Stimulated activated CD8-positive, alpha-beta memory T cell treated with anti-CD3 and anti-CD28 coated beads, Interleukin-7, amount 100 ng/mL, for 24 hours (primary cell): ENCODE measurements at places on chromosomes 5 and 9.

DNA sequence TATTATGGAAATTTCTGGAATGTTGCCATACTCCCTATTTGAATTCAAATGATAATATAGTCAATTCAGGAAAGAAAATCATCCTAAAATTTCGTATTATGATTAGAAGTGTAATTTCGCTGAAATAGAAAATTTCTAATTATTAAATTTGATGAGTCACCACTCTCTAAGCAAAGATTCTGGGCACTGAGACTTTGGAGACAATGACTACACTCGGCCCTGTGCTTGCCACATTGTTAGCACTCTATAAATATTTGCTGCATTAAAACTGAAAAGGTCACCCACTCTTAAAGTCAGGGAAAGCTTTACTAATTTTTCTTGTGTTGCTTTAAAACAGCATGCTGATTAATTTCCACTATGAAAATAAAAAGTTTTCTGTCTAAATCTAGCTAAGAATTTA lies 240.3 kb downstream of the TLE4 start:
- DNase-seq = no peak

DNA sequence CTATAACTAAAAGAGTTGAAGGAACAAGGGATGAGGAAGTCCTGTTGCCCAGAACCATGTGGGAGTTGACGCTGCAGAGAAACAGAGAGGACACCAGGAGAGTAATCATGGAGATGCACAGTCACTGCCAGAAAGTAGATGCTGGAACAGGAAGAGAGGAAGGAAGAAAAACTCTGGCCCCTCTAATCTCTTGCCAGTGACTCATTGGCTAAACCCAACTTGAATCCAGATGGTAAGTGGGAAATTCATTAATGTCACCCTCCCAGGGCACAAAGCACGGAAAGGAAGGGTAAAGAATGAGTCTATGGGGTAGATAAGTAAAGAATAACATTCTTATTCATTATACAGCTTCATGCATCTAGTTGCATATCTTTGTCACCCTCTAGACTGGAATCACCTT lies 631.9 kb downstream of the PRELID2 start:
- DNase-seq = no peak

DNA sequence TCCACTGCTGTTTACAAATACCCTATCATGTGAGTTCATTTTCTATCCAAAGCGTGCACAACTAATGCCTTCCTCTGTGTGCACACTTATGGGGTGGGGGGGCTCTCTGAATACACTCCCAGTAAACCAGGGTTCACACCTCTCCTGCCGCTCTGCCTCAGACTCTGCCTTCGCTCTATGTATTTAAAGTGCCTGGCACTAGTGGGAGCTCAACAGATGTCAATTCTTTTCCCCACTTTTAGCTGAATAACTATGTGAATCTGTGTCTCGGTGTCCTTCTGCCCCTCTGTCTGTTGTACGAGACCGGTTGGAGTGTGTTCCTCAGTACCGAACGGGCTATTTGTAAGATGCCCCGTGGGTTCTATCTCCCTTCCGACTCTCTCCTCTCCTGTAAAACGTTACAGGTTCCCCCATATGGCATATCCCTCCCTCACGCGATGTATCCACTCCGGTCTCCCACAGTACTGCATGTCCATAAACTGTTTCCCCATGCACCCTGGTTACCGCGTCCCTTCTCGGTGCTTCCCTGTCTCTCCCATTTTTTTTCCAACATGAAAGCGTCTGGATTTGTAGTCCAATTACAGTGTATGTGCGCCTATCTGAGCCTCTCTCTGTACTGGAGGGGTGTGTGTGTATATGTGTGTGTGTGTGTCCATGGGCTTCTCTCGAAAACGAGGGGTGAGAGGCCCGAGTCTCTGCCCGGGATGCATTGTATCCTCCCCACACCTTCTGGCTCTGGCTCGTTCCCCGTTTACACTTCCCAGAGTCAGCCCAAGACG lies 1.6 kb downstream of the ELL2 start:
- DNase-seq = no peak

GRCh38 chr5:78747705-78748359 lies 99.3 kb upstream of the LHFPL2 start:
- no peak for DNase-seq

DNA sequence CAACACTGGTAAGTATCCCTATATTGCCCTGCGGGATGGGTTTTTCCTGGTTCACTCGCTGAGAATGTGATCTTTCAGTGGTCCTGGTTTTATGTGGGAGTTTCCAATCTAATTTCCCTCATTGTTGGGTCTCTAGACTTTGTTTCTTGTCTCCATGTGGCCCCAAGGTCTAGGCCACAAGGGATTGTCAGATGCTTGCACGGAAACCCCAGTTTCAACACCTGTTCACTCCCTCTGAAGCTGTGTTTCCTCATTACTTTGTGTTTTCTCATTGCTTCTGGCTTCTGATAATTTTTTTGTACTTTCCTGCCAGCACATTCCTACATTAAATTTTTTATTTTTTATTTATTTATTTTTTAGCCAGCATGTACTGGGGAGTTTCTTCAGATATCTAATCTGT lies 191.5 kb downstream of the TTLL11 start:
- DNase-seq = no peak

GRCh38 chr5:81361600-81361999 lies 32.3 kb downstream of the ACOT12 start:
- no peak for DNase-seq

DNA sequence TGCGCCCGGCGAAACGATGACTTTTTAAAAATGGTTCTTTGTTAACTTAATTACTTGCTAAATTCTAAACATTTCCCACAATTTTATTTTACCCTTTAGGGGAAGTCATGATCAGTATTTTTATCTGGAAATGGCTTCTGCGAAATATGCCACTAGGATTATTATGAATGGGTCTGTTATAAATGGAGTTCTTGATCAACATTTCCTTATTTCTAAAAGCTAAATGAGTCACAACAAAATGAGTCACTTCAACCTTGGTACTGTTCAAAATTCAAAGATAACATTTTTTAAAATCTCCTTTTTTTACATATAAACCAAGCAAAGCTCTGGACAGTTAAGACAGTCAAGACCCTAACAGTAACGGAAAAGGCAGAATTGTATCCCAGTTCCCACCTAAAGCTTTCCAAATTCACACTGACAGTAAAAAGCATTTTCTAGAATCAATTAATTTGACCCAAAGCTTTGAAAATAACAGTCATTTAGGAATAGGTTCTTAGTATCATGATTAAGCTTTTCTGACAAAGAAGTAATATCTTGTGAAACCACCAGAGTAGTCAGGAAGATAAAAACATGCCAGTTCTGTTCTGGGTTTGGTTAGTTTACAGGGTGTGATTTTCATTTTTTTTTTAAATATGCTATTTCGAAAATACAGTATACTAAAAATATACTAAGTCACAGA lies 81.7 kb downstream of the LHFPL2 start:
- no peak for DNase-seq

GRCh38 chr5:179798144-179798770 lies 4.5 kb downstream of the LTC4S start:
- no peak for DNase-seq

DNA sequence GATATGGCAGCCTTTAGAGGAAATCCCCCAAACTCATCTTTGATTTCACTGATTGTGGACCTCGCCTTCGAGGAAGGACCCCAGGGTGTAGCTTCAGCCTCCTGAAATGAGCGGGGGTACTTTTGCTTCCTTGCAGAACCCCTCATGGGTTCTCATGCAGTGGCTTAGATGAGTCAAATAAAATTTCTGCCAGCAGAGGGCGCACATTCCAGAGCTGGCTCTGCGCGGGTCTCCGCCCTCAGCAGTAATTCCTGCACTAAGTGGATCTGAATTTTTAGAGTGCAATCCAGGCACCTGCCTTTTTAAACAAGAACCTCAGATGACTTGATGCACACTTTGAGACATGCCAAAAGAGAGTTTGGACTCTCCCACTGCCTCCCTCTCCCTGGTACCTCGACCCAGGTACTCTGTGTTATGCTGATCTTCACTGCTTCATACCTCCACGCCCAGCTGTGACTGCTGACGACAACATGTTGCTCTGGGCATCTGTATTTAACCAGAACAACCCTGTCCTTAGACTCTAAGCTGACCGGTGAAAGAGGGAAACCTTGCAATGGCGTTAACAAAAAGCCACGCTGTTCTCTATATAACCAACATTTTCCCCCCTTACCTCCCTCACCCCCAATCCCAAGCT lies 7.3 kb downstream of the EGFLAM start:
- DNase-seq = peak; percentile 15

GRCh38 chr5:137510671-137511070 lies 11.5 kb upstream of the SPOCK1 start:
- DNase-seq = no peak

GRCh38 chr5:17999858-18000257 lies 365.6 kb downstream of the TAF11L14 start:
- no peak for DNase-seq

- DNase-seq = no peak
Measured at GRCh38 chr9:127283917-127284497, 19.4 kb downstream of the GARNL3 start.

DNA sequence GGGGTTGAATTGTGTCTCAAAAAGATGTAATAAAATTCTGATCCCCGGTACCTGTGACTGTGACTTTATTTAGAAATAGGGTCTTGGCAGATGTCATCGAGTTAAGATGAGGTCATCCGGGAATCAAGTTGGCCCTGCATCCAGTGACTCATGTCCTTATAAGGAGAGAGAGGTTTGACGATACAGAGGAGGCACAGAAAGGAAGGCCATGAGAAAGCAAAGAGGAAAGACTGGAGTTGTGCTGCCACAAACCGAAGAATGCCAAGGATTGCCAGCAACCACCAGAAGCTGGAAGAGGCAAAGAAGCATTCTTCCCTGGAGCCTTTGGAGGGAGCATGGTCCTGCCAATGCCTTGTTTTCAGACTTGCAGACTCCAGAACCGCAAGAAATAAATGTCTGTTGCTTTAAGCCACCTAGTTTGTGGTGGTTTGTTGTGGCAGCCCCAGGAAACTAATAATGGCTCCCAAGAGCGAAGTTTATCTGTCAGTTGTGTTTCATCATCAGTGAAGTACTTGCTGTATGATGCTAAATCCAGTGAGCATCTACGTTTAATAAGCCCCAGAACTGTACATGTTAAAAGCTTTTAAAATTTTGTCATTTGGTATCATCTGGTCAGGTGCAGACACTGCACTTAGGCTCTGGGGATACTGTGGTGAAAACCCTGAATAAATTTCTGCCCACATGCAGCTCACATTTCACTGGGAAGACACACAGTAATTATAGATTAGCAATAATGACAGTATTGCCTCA lies 114.8 kb downstream of the TLE4 start:
- DNase-seq = no peak

GRCh38 chr9:11045589-11045988 lies 432.8 kb upstream of the PTPRD start:
- no peak for DNase-seq

DNA sequence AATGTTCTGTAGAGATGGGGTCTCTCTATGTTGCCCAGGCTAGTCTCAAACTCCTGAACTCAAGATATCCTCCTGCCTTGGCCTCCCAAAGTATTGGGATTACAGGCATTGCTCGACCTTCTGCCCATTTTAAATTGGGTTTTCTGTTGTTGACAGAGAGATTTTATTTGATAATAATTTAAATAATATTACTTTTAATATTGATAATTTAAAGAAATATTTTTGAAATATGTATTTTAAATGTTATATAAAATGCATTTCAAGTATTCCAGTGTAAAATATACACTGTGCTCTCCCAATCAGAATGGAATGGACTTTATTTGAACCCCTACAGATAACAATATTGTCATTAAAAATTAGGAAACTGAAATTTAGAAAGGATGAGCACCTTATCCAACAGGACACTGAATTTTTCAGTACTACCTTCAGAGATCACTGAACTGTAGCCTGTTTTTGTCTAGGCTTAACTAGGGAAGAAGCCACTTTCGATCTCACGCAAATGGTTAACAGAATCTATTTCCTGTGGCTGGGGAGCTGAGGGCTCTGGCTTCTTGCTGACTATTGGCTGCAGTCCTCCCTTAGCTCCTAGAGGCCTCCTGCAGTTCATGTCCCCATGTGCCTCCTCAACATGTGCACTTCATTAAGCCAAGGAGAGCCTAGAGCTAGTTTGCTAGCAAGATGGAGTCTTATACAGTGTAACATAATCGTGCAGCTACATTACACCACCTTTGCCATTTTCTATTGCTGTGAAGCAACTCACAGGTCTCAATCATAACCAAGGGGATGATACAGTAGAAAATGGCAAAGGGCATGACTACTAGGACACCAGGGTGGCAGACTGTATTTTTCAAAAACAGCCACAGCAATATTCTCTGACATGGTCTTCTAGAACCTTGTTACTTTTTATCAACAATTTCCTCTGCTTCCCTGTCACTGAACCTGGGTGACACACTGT lies 150.0 kb downstream of the CDC42SE2 start:
- no peak for DNase-seq

GRCh38 chr5:108801301-108801700 lies 53.6 kb downstream of the FER start:
- no peak for DNase-seq

DNA sequence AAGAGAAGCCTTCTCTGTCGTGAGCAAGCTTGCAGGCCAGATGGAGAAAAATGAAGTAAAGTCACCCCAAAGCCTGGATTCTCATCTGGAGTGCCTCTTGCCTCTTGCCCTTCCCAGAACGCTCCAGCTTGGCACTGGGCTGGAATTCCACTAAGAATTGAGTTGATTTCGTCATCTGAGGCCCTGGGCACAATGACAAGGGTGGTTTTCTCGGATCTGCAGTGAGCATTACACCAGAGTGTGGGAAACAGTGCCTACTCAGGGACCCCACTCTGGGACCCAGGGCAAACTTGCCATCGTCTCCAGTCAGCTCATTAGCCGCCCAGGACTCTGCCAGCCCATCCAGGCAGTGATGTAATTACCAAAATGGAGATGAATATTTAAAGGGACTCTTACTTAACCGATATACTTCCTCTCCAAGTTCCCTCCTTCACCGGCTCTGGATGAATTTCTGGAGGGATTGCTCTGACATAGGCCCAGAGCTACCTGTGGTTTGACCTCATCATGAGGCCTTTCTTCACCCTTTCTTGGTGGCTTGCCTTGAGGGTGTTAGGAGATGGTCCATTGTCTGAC lies 44.7 kb upstream of the LCP2 start:
- no peak for DNase-seq

DNA sequence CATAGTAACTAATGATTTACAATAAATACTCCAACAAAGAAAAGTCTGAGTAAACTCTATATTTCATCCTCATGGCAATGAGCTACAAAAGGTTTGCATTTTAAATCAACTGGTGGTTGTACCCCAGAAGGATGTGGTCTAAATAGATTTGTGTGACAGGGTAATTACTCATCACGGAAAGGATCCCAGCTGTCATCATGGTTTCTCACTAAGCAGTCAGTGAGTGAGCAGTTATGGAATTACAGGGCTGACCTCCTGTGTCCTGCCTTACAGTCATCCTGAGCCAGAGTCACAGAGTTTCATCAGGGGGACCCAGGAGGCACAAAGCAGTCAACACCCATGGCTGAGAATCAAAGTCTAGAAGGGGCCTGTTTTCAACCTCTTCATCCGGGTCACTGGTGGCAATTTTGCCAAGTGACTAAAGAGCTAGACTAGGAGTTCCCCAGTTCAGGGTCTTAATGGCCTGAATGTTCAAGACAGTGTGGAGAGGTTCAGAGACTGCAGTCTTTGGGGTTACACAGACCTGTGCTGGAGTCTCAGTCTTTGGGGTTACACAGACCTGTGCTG lies 210.7 kb upstream of the SLC24A2 start:
- no peak for DNase-seq
